Activated T-helper 2 cell treated with anti-CD3 and anti-CD28 coated beads, Interferon-gamma antibody, Interleukin-2, Interleukin-4, amounts not matched to agents 10 μg/mL and 5 μg/mL and 100 μg/mL, durations not matched to agents 14 hours and 24 hours and 36 hours (primary cell): ENCODE measurements at places on chromosomes 5 and 9.

- H3K27me3 ChIP-seq: peaks cover 25% of the 10 kb centered on the region
- peak overlapping the region; percentile 94 for H3K4me3 ChIP-seq
- DNase-seq: no peak
- peaks cover 15% of the 10 kb centered on the region for H3K36me3 ChIP-seq
- peak overlapping the region; percentile 44 for H3K27ac ChIP-seq
Measured at GRCh38 chr9:128128836-128129590, 1.5 kb upstream of the PTGES2 start.

GRCh38 chr9:126618190-126618584, 4.5 kb downstream of the LMX1B start:
- DNase-seq: no peak
- H3K27ac ChIP-seq: no peak overlapping the region
- H3K4me1 ChIP-seq: peaks cover 4% of the 10 kb centered on the region
- no peaks in the 10 kb centered on the region for H3K36me3 ChIP-seq
- peaks cover 78% of the 10 kb centered on the region for H3K27me3 ChIP-seq

GRCh38 chr5:124105326-124105725, 593.3 kb downstream of the CSNK1G3 start:
- H3K36me3 ChIP-seq: no peaks in the 10 kb centered on the region
- H3K4me3 ChIP-seq: no peak overlapping the region
- no peak overlapping the region for H3K27ac ChIP-seq
- no peaks in the 10 kb centered on the region for H3K4me1 ChIP-seq

- H3K27me3 ChIP-seq: no peaks in the 10 kb centered on the region
- peak overlapping the region; percentile 35 for H3K27ac ChIP-seq
- H3K4me3 ChIP-seq: peak overlapping the region; percentile 96
Measured at GRCh38 chr9:6415266-6415665, 2.3 kb downstream of the UHRF2 start.

DNA sequence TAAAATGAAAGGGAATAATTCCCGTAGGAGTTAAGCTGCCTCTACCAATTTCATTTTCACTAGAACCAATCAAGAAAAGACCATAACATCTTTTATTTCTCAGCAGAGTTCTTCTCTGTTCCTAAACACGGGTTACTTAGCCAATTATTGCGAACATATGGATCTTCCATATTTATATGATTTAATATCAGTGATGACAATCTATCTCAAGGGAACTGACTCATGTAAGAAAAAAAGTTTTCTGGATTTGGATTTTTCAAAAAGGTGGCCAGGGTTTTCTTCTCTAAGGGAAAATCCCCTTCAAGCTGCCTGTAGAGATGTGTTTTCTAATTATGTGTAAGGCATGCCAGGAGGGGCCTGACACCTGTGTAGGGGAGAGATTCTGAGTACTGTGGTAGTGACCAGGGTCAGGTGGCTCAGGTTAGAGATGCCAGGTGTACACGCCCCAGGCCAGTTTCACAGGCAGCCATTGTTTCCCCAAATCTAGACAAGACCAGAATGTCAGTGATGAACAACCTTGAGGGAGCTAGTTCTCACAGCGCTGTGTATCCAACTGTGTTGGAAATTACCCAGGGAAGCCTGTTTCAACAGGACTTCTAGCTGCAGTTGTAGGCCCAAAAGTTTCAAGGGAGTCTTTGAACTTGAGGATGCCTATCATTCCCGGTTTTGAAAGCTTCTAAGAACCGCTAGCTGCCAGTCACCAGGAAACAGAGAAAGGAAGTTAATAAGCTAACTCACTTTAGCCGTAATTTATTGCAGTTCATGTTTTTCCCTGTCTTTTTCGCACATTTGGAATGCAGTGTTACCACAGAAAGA, 572.5 kb upstream of the RGMB start:
- no peaks in the 10 kb centered on the region for H3K4me1 ChIP-seq
- H3K4me3 ChIP-seq: no peak overlapping the region
- no peaks in the 10 kb centered on the region for H3K36me3 ChIP-seq
- no peak for DNase-seq
- no peaks in the 10 kb centered on the region for H3K27me3 ChIP-seq

GRCh38 chr9:91682806-91683205, 259.2 kb upstream of the NFIL3 start:
- DNase-seq: no peak
- H3K4me1 ChIP-seq: peaks cover 6% of the 10 kb centered on the region
- H3K27ac ChIP-seq: no peak overlapping the region
- peaks cover 20% of the 10 kb centered on the region for H3K27me3 ChIP-seq

- peaks cover 29% of the 10 kb centered on the region for H3K4me1 ChIP-seq
- no peak for DNase-seq
- peak overlapping the region; percentile 77 for H3K27ac ChIP-seq
- no peaks in the 10 kb centered on the region for H3K36me3 ChIP-seq
Measured at GRCh38 chr9:19160085-19160484, 32.8 kb upstream of the PLIN2 start.

- no peak for DNase-seq
- no peak overlapping the region for H3K27ac ChIP-seq
- no peaks in the 10 kb centered on the region for H3K36me3 ChIP-seq
- H3K4me3 ChIP-seq: no peak overlapping the region
Measured at GRCh38 chr5:118844351-118844750, 144.0 kb downstream of the DTWD2 start.

DNA sequence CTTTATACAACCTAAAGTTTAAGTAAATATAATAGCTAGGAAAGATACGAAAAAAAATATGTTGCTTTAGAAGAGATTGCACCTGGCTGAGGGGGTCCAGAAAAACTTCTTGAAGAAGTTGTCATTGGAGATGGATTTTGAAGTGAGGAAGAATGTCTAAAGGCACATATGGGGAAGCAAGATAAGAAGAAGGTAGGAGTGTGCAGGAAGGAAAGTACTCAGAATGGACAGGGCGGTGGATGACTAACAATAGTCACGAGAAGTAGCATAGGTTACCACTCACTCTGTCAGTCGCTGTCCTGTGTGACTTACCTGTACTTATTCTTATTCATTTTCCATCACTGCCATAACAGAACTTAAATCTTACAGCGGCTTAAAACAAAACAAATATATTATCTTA, 251.6 kb downstream of the GRIA1 start:
- H3K4me3 ChIP-seq: no peak overlapping the region
- H3K27ac ChIP-seq: no peak overlapping the region
- peaks cover 5% of the 10 kb centered on the region for H3K27me3 ChIP-seq
- no peaks in the 10 kb centered on the region for H3K36me3 ChIP-seq
- no peak for DNase-seq

DNA sequence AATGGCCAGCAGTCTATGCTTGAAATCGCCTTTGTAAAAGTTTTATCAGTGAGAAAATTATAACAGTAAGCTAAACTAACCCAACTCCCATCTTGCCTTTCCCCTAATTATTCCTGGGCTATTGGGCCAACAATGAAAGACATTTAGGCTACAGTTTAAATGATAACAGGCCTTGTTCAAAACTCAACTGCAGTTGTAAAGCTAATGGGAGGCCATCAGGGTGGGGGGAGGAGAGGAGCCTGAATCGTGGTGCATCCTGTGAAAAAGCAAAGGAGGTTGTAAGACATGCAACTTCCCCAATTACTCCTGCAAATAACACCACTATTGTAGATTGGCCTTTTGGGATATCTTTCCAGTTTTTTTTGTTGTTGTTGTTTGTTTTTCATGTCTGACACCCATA, 53.8 kb downstream of the ACTL7B start:
- no peaks in the 10 kb centered on the region for H3K27me3 ChIP-seq
- no peaks in the 10 kb centered on the region for H3K36me3 ChIP-seq
- no peak overlapping the region for H3K27ac ChIP-seq
- H3K4me3 ChIP-seq: no peak overlapping the region
- no peak for DNase-seq

DNA sequence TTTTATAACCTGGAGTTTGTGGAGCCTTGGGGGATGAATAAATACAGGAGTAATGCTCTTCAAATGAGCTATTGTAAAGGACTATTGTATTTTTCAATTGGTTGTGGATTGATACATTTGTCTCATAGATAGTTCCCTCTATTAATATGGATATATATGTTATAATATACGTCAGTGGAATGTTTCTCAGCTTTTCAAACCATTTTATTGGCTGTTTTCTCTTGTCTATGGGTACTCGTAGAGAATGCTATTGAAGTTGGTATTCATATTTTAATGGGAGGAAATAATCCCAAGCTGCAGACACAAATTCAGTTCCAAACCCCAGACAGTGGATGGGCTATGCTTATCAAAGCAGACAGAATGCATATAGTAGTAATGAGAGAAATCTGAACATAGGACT, 181.8 kb upstream of the DAB2 start:
- no peak overlapping the region for H3K27ac ChIP-seq
- no peaks in the 10 kb centered on the region for H3K36me3 ChIP-seq
- H3K4me1 ChIP-seq: no peaks in the 10 kb centered on the region
- H3K4me3 ChIP-seq: no peak overlapping the region
- no peak for DNase-seq

- H3K4me3 ChIP-seq: no peak overlapping the region
- no peak for DNase-seq
- H3K27me3 ChIP-seq: peaks cover 10% of the 10 kb centered on the region
- H3K27ac ChIP-seq: no peak overlapping the region
- H3K36me3 ChIP-seq: no peaks in the 10 kb centered on the region
Measured at GRCh38 chr9:134208310-134208841, 44.0 kb upstream of the RNU6ATAC start.

DNA sequence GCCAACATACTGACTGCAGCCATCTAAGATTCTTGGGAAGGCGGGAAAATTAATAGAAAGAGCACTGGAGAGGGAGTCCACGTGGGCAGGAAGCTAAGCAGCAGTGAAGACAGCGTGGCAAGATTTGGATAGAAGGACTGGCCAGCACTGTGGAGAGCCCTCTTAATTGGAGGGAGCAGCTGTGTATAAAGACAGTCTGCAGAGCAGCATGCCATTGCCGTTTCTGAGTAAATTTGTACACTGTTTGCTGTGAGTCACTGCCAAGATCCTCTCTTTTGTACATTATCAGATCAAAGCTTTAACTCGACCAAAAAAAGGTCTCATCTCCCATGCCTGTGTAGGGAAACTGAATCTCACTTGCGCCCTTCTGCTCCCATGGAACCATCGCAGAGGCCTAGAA, 45.3 kb downstream of the INSYN2B start:
- DNase-seq: no peak
- H3K4me1 ChIP-seq: peaks cover 23% of the 10 kb centered on the region
- peaks cover 24% of the 10 kb centered on the region for H3K36me3 ChIP-seq
- no peaks in the 10 kb centered on the region for H3K27me3 ChIP-seq
- H3K4me3 ChIP-seq: no peak overlapping the region
- H3K27ac ChIP-seq: peak overlapping the region; percentile 23

GRCh38 chr9:134963546-134963945, 45.8 kb upstream of the FCN1 start:
- DNase-seq: no peak
- H3K36me3 ChIP-seq: no peaks in the 10 kb centered on the region
- no peak overlapping the region for H3K4me3 ChIP-seq
- H3K27ac ChIP-seq: no peak overlapping the region
- H3K4me1 ChIP-seq: no peaks in the 10 kb centered on the region

GRCh38 chr5:175590471-175590881, 67.4 kb upstream of the HRH2 start:
- H3K36me3 ChIP-seq: no peaks in the 10 kb centered on the region
- H3K4me3 ChIP-seq: no peak overlapping the region
- peaks cover 10% of the 10 kb centered on the region for H3K27me3 ChIP-seq
- no peak overlapping the region for H3K27ac ChIP-seq

DNA sequence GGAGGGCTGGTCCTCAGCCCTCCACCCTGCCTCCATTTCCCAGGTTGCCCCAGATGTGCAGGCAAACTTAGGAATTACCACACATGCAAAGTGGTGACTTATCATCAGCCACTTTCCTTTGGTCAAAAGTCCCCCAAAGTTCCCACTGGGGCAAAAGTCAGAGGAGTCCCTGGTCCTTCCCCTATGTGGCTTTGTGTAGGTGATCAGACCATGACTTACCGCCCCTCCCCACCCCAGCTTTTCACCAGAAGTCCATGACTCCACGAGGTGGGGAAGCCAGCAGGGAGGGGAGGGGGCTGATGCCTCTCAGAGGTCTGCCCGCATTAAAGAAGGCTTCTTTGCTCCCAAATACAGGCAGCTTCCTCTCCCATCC, 5.8 kb downstream of the TRAF1 start:
- peaks cover 75% of the 10 kb centered on the region for H3K4me1 ChIP-seq
- H3K27me3 ChIP-seq: no peaks in the 10 kb centered on the region
- H3K27ac ChIP-seq: peak overlapping the region; percentile 82
- H3K36me3 ChIP-seq: peaks cover 99% of the 10 kb centered on the region

- peaks cover 45% of the 10 kb centered on the region for H3K27me3 ChIP-seq
- no peak overlapping the region for H3K27ac ChIP-seq
- no peak overlapping the region for H3K4me3 ChIP-seq
- no peaks in the 10 kb centered on the region for H3K36me3 ChIP-seq
- no peaks in the 10 kb centered on the region for H3K4me1 ChIP-seq
- no peak for DNase-seq
Measured at GRCh38 chr9:101027733-101028345, 688 bp upstream of the PLPPR1 start.

GRCh38 chr5:15615859-15616258, 115.9 kb downstream of the FBXL7 start:
- H3K27me3 ChIP-seq: no peaks in the 10 kb centered on the region
- H3K4me1 ChIP-seq: no peaks in the 10 kb centered on the region
- no peak overlapping the region for H3K27ac ChIP-seq
- no peak for DNase-seq
- no peak overlapping the region for H3K4me3 ChIP-seq
- H3K36me3 ChIP-seq: no peaks in the 10 kb centered on the region

DNA sequence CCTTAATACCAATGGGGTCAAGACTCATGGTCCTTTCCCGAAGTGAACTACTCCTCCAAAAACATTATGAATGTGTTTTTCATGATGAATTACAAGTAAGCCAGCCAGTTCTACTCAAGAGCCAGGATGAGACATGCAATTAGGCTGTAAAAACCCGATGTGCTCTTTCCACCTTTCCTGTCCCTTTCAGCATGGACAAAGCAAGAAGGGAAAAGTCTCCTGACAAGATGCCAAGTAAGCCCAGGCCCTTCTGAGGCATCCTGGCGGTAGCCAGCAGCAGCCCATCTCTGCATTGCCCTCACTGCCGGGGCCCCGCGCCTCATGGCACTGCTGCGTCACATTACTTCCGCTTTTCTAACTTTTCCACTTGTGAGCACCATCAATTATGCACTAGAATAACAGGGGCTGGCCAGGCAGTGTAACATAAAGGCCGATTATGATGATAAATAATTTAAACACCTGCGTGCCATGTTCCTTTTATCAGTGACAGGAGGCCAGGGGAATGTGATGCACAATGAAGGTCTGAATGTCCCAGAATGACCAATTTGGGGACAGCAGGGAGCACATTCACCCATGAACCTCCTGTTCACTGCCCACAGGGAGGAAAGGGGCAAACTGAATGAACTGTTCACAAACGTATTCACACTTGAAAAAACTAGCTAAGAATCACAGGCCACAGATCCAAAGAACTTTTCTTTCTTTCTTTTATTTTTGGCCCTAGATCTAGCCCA, 37.4 kb downstream of the EFNA5 start:
- no peak overlapping the region for H3K4me3 ChIP-seq
- no peaks in the 10 kb centered on the region for H3K27me3 ChIP-seq
- no peak for DNase-seq
- H3K4me1 ChIP-seq: no peaks in the 10 kb centered on the region

DNA sequence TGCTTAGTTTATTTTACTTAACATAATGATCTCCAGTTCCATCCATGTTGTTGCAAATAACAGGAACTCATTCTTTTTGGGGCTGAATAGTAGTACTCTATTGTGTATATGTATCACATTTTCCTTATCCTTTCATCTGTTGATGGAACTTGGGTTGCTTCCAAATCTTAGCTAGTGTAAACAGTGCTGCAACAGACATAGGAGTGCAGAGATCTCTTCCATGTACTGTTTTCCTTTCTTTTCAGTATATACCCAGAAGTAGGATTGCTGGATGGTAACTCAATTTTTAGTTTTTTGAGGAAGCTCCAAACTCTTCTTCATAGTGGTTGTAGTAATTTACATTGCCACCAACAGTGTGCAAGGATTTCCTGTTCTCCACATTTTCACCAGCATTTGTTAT, 138.8 kb upstream of the POC5 start:
- H3K36me3 ChIP-seq: no peaks in the 10 kb centered on the region
- no peaks in the 10 kb centered on the region for H3K27me3 ChIP-seq
- no peak for DNase-seq
- no peak overlapping the region for H3K4me3 ChIP-seq
- H3K4me1 ChIP-seq: no peaks in the 10 kb centered on the region
